WTC11 (cell line): ENCODE measurements at places on chromosomes 16 and 17. TPM values are rescaled to one million over a fixed set of nuclear protein-coding genes. Genes with fewer than 3 reads are reported as not detected.

Gene SRL
- 0.11 TPM in 1 of 3 replicates, not detected in the others for total RNA-seq

Gene MMP25
- total RNA-seq, result 41.2 to 49.0 TPM (median 43.3 TPM) in 3 replicates

Gene TBC1D3L
- total RNA-seq, result 18.8 to 20.5 TPM (median 20.1 TPM) in 3 replicates

Gene CD300A
- 1.1 to 2.0 TPM (median 1.7 TPM) in 3 replicates for total RNA-seq

Gene TBC1D3G
- total RNA-seq, result not detected in 3 replicates

Gene HEATR9
- not detected in 3 replicates for total RNA-seq

Gene KRT17
- total RNA-seq, result 0.53 to 1.5 TPM (median 0.92 TPM) in 3 replicates

Gene CIBAR2
- total RNA-seq, result not detected in 3 replicates

Gene PSME3IP1
- 102 to 107 TPM (median 104 TPM) in 3 replicates for total RNA-seq

Gene LDHD
- 12.3 to 12.6 TPM (median 12.3 TPM) in 3 replicates for total RNA-seq

Gene DDX42
- total RNA-seq, result 102 to 128 TPM (median 106 TPM) in 3 replicates

Gene C17orf113
- total RNA-seq, result 1.9 to 2.8 TPM (median 2.5 TPM) in 3 replicates

Gene HNF1B
- 0.14 to 0.26 TPM (median 0.23 TPM) in 3 replicates for total RNA-seq

Gene WFIKKN1
- total RNA-seq, result 12.3 to 18.6 TPM (median 17.3 TPM) in 3 replicates

Gene EXOC3L1
- total RNA-seq, result 4.0 to 4.9 TPM (median 4.8 TPM) in 3 replicates

Gene HBM
- total RNA-seq, result not detected in 3 replicates

Gene SLC5A11
- 0.11 to 0.23 TPM in 2 of 3 replicates, not detected in the other for total RNA-seq

Gene OR1F1
- total RNA-seq, result 0.27 to 0.46 TPM (median 0.44 TPM) in 3 replicates

Gene PRSS33
- total RNA-seq, result 0.18 to 0.44 TPM (median 0.24 TPM) in 3 replicates

Gene NXPH3
- 2.3 to 3.4 TPM (median 2.4 TPM) in 3 replicates for total RNA-seq

Gene SDR42E2
- 0.09 to 0.18 TPM (median 0.13 TPM) in 3 replicates for total RNA-seq

Gene TBC1D3K
- total RNA-seq, result not detected in 3 replicates

Gene KRT40
- total RNA-seq, result not detected in 3 replicates

Gene TNP2
- not detected in 3 replicates for total RNA-seq

Gene NOD2
- 0.11 to 0.60 TPM (median 0.34 TPM) in 3 replicates for total RNA-seq

Gene TSPOAP1
- 10.9 to 19.0 TPM (median 16.4 TPM) in 3 replicates for total RNA-seq

Gene CCDC182
- total RNA-seq, result not detected in 3 replicates

Gene NPTX1
- total RNA-seq, result 9.7 to 15.1 TPM (median 10.8 TPM) in 3 replicates

Gene NPIPA3
- 0.92 to 2.3 TPM (median 1.4 TPM) in 3 replicates for total RNA-seq

Gene KRTAP9-6
- not detected in 3 replicates for total RNA-seq

Gene CCL2
- 2.5 to 5.3 TPM (median 2.7 TPM) in 3 replicates for total RNA-seq

Gene STX1B
- 15.9 to 20.5 TPM (median 19.9 TPM) in 3 replicates for total RNA-seq

Gene TMEM114
- total RNA-seq, result 0.37 to 1.1 TPM (median 0.60 TPM) in 3 replicates

Gene PCGF2
- 102 to 111 TPM (median 104 TPM) in 3 replicates for total RNA-seq

Gene C16orf92
- total RNA-seq, result not detected in 3 replicates

Gene HS3ST3B1
- 12.3 to 22.3 TPM (median 13.1 TPM) in 3 replicates for total RNA-seq

Gene GNAO1
- total RNA-seq, result 22.9 to 30.6 TPM (median 23.6 TPM) in 3 replicates

Gene PPP1R27
- not detected in 3 replicates for total RNA-seq
